ENCODE measurements at places on chromosomes 16 and 17.

GRCh38 chr17:68684949-68685357, 83.8 kb upstream of the FAM20A start:
- DNase-seq, result no peak

DNA sequence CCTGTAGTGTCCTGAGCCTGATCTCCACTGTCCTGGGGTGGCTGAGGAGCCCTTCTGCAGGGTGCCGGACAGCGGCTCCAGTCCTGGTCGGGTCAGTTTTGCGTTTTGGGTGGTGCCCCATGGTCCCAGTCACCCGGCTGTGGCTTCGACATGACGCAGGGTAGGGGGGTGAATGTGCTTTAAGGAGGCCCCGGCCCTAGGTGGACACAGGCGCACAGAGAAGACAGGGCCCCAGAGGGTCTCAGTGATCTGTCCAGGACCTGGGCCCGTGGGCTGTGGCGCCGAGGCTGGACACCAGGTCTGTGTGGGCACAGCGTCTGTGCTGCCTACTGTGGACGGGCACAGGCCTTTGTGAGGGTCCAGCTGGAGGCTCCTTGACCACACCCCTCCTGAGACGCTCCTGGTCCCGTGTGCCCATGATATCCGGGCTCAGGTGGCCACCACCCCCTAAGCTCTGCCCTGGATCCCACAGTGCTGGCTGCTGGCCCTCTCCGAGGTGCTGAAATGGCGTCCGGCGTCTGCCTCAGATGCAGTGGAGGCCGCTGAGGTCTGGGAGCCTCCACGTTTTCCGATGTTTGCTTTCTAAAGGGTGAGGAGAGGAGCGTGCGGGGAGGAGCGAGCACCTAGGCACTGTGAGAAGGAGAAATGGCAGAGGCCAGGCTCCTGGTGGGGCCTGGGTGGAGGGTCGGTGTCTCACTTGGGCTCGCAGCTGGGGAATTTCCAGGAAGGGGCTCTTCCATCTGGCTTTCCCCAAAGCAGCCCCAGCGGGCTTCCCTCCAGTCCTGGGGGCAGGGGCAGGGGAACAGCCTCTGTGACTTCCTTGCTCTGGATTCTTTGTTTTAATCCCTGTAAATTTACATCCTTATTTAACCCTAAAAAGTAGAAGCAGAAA, 56.1 kb upstream of the ACSF3 start:
- no peak for DNase-seq

- DNase-seq, result no peak
Observed at GRCh38 chr17:79979221-79979741, 56.4 kb downstream of the TBC1D16 start.

DNA sequence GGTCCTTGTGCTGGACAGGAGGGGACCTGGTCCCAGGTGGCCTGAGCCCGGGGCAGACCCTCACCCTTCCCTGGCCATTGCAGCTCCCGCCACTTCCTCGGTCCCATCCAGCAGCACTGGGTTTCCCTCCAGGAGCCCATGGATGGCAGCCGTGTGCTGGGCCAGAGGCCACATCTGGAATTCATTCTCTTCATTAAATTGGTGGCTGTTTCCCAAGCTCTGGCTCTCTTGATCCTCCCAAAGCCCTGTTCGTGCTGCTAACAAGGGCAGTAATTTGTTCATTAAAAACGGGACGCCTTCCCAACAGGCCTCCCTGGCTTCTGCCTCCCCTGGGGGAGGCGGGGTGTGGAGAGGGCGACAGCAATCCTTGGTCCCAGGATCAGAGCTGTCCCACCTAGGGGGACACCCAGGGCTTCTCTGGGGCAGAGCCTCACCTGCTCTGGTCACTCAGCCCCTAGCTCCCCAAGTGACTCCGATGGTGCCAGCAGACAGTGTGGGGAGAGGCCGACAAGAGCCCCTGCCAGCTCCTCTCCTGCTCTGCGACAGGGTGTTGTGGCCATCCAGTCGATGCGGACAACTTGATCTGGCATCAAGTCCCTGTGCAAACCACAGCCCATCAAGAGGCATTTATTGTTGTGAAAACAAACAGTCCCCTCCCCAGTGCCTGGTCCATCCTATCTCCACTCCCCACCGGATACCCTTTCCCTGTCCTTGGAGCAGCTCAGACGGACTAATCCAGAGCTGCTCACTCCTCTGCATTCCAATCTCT, 44.0 kb downstream of the SDK2 start:
- no peak for DNase-seq

DNA sequence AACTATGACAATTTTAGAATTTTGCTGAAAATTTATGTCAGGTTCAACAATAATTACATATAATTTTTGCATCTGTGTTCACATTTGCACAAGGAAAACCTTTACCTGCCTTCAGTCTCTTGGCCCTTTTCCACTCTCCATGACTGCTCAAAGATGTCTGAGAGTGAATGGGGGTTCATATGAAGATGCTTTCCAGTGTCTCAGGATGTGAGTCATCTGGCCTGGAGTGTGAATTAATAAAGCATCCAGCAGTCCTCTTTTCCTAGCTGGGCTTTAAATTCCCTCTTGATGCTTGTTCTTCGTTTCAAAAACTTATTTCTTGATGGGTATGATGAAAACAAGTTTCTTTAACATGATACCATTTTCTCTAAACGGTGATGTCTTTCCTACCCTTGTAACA, 99.9 kb downstream of the CDK5R1 start:
- no peak for DNase-seq

- DNase-seq, result no peak
Observed at GRCh38 chr16:11743308-11744074, 834 bp upstream of the TXNDC11 start.

DNA sequence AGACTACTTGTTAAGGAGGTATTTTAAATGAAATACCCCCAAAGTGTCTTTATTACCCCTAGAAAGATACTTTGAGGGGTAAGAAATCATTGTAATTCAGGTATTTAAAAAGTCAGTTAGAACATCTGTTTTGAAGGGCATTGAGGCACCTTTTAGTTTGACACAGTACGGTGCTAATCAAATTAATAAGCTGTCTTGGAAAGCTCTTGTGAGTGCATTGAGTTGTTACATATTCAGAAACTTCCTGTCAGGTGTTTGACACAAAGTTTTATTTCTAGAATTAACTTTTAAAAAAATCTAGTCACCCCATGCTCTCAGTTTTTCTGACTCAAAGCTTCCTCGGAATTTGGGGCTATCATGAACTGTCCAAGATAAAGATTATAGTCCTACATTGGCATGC, 4.6 kb downstream of the RBBP6 start:
- DNase-seq, result no peak

DNA sequence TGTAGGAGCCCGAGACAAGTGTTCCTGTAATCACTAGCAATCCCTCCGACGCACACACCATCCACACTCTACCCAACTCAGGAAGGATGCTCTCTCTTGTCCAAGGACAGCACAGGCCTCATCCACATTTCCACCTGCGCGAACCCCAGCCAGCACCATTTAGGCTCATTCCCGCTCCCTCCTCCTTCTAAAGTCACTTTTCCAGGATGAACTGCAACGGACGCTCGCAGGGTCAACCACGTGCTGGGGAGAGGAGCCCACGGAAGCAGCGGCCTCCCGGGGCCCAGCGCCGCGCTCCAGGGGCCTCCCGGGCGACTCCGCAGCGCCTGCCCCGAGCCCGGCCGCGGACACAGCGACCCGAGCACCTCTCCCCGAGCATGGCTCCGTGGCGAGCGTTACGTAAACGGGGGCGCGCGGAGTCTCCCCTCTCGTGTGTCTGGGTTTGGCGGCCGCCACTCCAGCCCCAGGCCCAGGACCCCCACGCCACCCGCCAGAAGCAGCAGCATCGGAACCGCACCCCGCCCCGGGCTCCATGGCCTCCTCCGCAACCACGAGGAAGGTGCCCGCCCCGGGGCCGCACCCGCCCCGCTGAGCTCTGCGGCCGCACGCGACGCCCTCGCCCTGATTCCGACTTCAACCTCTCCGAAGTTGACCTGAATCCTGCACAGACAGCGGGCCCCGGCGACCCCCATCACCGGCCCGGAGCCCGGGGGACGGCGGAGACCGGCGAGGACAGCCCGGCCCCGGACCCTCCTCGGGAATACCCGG, 668 bp downstream of the USP36 start:
- peak; percentile 47 for DNase-seq

- DNase-seq, result no peak
Observed at GRCh38 chr16:56262551-56263245, 71.4 kb downstream of the GNAO1 start.

DNA sequence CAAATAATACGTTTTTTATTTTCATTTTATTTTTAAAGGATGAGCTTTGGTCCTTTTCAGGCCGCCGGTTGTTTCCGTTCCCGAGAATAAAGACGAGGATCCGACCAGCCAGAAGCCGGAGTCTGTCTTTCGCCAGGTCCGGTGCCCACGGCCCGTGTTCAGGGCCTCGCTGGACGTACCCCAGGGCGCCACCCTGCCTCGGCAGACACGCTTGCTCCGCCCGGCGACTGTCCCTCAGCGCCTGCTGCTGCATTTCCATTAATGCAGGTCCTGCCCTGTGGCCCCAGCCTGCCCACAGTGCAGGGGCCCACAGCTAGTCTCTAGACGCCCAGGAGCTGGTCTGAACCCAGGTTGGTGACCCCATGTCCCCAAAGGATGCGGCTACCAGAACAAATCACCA, 15.6 kb downstream of the METRNL start:
- DNase-seq, result no peak

GRCh38 chr16:51121850-51122249, 29.2 kb downstream of the SALL1 start:
- no peak for DNase-seq

DNA sequence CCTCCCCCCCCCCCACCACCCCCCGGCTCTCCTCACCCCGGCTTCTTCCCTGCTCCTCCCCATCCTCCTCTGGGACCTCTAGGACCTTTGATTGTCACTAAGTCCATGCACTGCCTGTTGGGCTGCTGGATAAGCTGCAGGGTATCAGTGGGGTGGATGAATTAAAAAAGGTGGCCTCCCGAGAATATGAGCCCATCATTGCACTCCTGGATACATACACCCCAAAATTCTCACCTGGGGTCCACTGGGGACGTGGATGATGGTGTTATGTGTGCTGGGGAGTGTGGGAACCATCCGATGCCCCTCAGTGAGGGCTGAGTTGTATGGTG, 88.8 kb downstream of the IRF8 start:
- DNase-seq, result no peak

DNA sequence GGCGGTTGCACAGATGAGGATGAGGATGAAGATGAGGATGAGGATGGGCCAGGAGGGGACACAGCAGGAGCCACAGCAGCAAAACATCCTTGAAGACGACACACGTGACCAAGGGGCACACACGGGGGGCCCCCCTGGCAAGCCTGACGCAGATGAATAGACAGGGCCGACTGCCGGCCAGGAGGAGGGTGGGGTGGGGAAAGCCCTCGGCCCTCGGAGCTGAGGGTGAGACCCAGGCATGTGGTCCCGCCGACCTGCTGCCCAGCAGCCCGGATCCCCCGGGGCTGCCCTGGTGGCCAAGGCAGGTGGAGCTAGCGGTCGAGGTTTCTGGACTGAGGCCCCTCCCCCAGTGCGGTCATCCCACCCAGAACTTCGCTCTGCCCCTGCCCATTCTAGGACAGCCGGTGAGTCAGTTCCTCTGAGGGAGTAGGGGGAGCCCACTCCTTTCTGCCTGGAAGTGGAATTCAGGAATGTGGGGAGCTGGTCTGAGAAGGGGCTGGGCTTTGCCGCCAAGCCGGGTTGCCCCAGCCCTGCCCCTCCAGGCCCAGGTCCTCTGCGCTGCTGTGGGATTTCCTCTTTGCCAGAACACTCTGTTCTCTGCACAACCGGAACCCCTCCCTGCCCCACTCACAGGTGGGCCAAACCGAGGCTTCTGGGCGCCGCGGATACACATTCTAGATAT, 9.9 kb downstream of the CYGB start:
- no peak for DNase-seq

- no peak for DNase-seq
Observed at GRCh38 chr17:83190601-83191387, 111.4 kb downstream of the METRNL start.

DNA sequence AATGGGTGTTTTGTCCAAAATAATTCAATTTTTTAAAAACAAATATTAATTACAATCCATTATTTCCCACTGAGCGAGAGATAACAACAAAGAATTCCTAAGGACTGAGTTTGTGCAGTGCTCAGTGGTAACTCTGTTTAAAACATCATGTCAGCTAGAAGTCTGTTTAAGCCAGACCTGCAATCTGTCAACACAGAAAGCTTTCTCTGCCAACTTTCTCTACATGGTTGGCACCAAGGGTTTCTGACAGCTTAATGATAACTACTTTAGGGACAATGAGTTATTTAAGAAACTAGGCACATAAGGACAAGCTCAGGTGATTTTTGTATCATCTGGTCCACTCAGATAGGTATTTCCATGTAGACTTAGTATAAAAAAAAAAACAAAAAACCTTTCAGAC, 81.8 kb downstream of the WDR59 start:
- no peak for DNase-seq

DNA sequence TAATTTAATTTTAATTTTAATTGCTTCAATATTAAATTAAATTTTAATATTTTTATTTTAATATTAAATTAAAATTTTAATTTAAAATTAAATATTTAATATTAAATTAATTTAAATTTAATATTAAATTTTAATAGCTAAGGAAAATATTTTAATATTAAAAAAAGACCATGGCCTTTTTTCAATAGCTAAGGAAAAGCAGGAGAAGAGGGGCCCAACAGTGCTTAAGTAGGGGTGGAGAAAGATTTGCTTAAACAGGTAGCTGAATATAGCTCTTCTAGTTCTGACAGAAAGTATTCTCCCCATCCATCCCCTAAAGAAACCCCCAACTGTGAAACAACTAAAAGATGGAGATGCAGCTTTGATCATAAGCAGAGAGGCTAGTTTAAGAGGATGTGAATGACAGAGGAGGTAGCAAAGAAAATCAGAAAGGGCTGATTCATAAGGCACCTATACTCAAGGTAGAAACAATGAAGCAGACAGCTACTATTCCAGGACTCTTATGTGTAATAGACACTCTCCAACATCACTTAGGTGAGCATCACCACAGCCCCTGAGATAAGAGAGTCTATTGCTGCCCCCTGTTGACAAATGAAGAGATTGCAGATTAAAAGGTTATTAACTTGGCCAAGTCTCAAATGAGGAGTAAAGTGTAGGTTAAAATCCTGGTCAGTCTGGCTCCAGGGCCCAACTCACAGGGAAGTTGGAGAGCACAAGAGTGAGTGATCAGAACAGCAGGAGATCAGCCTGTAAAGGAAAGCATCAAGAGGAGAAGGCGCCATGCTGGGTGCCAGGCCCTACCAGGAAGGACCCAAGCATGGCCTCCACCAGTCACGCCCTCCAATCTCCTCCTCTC, 7.8 kb upstream of the RNASEK start:
- no peak for DNase-seq

- no peak for DNase-seq
Observed at GRCh38 chr17:69854225-69854780, 220.7 kb upstream of the KCNJ16 start.

- no peak for DNase-seq
Observed at GRCh38 chr17:18064053-18064452, 23.7 kb upstream of the DRG2 start.
